ENCODE measurements at places on chromosomes 7 and 10. TPM values are rescaled to one million over a fixed set of nuclear protein-coding genes. Genes with fewer than 3 reads are reported as not detected.

DNA sequence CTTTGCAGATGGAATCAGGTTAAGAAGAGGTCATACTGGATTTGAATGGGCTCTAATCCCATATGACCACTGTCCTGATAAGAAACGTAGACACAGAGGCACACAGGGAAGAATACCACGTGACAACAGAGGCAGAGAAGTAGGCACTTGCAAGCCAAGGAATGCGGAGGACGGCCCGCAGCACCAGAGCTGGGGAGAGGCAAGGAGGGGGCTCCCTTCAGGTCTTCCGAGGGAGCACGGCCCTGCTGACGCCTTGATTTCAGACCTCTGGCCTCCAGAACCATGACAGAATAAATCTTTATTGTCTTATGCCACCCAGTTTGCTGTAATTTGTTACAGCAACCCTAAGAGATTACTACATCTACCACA lies 44.7 kb upstream of the TMEM213 start:
- H3K27me3 ChIP-seq, result no peaks in the 10 kb centered on the region
- DNase-seq, result no peak
- H3K4me3 ChIP-seq, result peak overlapping the region; percentile 16
- peak overlapping the region; percentile 90 for H3K27ac ChIP-seq
- H3K4me1 ChIP-seq, result peaks cover 63% of the 10 kb centered on the region

DNA sequence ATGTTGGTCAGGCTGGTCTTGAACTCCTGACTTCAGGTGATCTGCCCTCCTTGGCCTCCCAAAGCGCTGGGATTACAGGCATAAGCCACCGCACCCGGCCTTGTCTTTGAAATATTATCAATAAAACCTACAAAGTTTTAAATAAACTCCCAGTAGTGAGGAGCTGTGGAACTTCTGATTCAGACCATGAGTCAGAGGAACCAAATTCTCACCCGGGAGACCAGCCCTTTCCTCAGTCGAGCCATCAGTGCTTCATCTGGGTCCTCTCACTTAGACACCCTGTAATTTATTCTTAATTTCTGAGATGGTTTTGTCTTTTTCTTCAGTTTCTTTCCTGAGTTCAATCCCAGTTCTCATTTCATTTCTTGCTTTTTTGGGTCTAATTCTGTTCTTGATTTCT lies 68.6 kb downstream of the DYNC2I1 start:
- no peak overlapping the region for H3K4me3 ChIP-seq
- H3K27ac ChIP-seq, result no peak overlapping the region
- H3K36me3 ChIP-seq, result peaks cover 61% of the 10 kb centered on the region
- H3K4me1 ChIP-seq, result no peaks in the 10 kb centered on the region
- DNase-seq, result no peak

GRCh38 chr10:17077346-17077781 lies 52.2 kb downstream of the CUBN start:
- peaks cover 3% of the 10 kb centered on the region for H3K36me3 ChIP-seq
- peaks cover 40% of the 10 kb centered on the region for H3K4me1 ChIP-seq
- DNase-seq, result no peak
- H3K27ac ChIP-seq, result no peak overlapping the region
- no peaks in the 10 kb centered on the region for H3K27me3 ChIP-seq
- H3K4me3 ChIP-seq, result no peak overlapping the region

DNA sequence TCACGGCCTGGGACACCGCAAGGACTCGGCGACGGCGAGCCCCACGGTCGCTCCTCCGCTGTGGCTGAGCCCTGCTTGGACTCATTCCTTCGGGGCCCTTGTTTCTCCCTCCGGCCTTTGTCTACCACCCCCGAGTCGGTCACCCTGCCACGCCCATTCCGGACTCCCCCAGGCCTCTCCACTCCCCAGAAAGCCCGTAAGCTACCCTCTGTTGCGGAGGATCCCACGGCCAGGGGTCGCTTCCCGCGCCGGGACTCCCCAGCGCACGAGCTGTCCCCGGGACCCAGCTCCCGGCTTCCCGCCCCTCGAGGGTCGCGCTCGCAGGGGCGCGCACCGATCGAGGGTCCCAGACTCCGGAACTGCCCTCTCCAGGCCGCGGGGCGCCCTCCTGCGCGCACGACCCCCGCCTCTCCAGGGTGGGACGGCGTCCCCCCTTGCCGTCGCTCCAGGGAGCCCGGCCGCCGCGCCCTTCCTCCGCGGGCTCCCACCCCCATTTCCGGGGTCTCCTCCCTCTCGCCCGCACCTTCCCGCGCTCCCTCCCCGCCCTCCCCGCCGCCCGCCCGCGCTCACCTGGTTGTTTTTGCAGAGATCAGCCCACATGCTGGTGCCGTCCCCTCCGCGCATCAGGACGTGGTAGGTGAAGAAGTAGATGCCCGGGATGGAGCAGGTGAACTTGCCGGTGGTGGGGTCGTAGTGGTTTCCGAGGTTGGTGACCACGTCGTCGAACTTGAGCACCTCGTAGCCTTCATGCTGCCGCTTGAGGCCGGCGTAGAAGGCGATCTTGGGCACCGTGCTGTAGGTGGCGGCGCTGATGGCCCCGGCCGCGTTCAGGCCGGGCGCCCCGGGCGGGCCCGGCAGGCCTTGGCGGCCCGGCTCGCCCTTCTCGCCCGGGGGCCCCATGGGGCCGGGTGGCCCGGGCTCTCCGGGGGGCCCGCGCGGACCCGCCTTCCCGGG lies 1.5 kb downstream of the C1QL3 start:
- peaks cover 4% of the 10 kb centered on the region for H3K36me3 ChIP-seq
- H3K27ac ChIP-seq, result peak overlapping the region; percentile 38

DNA sequence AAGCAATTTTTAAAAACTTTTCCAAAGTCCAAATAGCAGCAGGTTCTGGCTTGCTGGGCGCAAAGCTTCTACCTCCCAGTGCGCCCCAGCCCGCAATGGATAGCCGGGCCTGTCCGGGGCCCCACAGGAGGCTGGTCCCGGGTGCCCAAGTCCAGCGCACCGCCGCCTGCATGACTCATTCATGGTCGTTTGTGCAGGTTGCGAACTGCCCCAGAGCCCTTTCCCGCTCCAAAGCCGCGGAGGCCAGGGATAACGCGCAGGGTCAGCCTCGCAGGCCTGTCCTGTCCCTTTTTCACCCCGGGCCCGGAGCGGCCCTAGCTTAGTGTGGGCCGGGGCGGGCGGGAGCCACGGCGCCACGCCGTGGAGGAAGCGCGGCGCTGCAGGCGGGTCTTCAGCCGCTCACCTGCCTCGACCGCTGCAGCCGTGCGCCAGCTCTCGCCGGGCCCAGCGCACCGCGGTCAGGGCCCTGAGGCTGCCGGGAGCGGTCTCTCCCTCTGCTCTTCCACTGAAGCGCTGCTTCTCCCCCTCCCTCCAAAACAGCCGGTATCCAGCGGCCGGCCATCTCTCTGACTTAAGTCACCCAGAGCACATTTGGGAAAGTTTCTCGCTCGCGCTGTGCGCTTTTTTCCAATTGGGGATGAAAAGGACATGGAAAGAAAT lies 1.7 kb upstream of the EGR2 start:
- H3K4me1 ChIP-seq, result peaks cover 33% of the 10 kb centered on the region
- H3K27ac ChIP-seq, result peak overlapping the region; percentile 99
- peaks cover 32% of the 10 kb centered on the region for H3K36me3 ChIP-seq
- H3K27me3 ChIP-seq, result peaks cover 22% of the 10 kb centered on the region
- peak; percentile 87 for DNase-seq
- H3K4me3 ChIP-seq, result peak overlapping the region; percentile 99

GRCh38 chr7:137445268-137445667 lies 101.7 kb upstream of the PTN start:
- H3K4me1 ChIP-seq, result no peaks in the 10 kb centered on the region
- H3K27me3 ChIP-seq, result peaks cover 5% of the 10 kb centered on the region
- H3K36me3 ChIP-seq, result no peaks in the 10 kb centered on the region
- no peak overlapping the region for H3K27ac ChIP-seq
- no peak overlapping the region for H3K4me3 ChIP-seq

Gene FBXL13
- 0.83 TPM for total RNA-seq

Gene PPP1R17
- total RNA-seq, result not detected

All from activated CD4-positive, alpha-beta T cell treated with anti-CD3 and anti-CD28 coated beads for 36 hours (primary cell).